Left lobe of liver (tissue), 2 donors: ENCODE measurements at places on chromosomes 7 and 10. TPM values are rescaled to one million over a fixed set of nuclear protein-coding genes. Genes with fewer than 3 reads are reported as not detected.

PTN gene
- total RNA-seq, result 0.38 TPM

FAM171A1 gene
- total RNA-seq, result 8.6 TPM

SNCG gene
- 2.0 TPM for total RNA-seq

MTURN gene
- total RNA-seq, result 2.8 TPM

ELFN1 gene
- total RNA-seq, result 17.5 TPM

HMX3 gene
- total RNA-seq, result 0.20 TPM

PTPRN2 gene
- total RNA-seq, result 0.33 TPM

ZDHHC4 gene
- 38.3 TPM for total RNA-seq

LLCFC1 gene
- not detected for total RNA-seq
